ENCODE measurements at places on chromosomes 6 and 20.

DNA sequence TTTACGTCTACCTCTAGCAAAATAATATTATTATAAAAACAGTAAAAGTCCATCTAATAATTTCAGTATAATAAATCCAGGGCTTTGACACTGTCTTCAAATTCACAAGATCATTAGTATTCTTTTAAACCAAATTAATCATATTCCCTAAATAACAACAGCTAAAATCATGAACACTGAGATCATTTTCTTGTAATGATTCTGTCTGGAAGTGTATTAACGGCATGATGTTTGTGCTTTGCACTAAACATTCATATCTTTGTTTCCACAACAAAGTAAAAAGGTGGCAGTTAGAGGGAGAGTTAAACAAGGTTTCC lies 18.8 kb downstream of the HIVEP2 start:
- DNase-seq, result no peak

- DNase-seq, result no peak
Observed at GRCh38 chr6:85065831-85066230, 301.4 kb upstream of the TBX18 start.

- DNase-seq, result no peak
Observed at GRCh38 chr20:24968278-24968800, 19.3 kb downstream of the CST7 start.

- DNase-seq, result no peak
Observed at GRCh38 chr6:98787961-98788360, 46.4 kb upstream of the POU3F2 start.

- DNase-seq, result no peak
Observed at GRCh38 chr6:44262467-44263353, 2.6 kb downstream of the NFKBIE start.

DNA sequence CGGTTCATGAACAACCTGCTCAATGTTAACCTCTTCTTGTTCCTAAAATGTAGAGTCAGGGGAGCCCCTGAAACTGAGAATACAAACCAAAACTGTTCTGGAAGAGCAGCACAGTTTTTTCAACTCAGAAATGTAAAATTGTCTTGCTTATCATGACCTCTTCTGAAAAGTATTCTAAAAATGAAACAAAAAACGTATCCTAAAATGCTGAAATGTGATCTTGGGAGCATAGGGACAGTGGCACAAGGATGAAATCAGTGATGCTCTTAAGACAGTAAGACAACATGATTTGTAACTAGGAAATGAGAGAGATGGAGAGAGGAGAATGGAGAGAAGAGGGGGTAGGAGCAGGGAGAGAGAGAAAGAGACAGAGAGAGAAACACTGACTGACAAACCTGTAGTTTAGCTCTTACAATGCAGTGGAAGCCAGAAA lies 27.5 kb downstream of the NCOA7 start:
- DNase-seq, result no peak

- DNase-seq, result no peak
Observed at GRCh38 chr6:65876668-65877067, 169.6 kb upstream of the EYS start.

GRCh38 chr6:21166754-21167153 lies 426.8 kb upstream of the SOX4 start:
- DNase-seq, result no peak

GRCh38 chr6:142331601-142332000 lies 29.8 kb downstream of the ADGRG6 start:
- no peak for DNase-seq

GRCh38 chr20:47708953-47709833 lies 76.1 kb downstream of the SULF2 start:
- no peak for DNase-seq

DNA sequence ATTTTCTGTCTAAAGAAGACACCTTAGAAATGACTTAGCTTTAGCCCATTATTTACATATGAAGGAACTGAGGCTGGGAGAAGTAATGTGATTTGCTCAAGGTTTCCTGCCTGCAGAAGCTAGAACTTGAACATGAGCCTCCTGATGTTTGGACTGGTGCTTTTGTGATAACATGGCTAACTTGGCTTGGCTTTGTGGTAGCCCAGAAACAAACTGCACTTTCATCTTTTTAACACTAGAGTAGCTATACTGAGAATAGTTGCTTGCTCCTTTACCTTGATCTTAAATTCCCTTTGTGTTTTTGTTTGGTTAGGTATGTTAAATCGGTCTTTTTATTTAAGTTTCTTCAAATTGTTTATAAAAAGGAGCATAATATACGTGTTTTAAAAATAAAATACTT lies 163.5 kb upstream of the MANEA start:
- no peak for DNase-seq

GRCh38 chr6:110486756-110487155 lies 10.3 kb upstream of the SLC22A16 start:
- no peak for DNase-seq

DNA sequence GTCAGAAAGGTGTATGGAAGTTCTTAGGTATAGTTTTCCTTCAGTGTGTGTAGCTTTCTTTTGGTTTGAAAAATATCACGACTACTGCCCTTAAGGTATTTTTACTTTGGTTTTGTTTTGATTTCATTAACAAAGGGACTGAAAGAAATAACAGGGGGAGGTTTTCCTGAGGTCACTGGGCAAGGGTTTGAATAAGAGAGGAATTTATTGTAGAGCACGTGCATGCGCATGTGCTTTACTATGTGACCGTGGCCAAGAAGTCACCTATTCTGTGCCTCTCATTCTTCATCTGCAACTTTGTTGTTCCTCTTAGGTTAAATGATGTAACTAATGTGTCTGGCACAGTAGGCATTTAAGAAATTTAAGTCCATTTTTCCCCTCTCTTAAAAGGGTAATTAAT lies 4.1 kb upstream of the MAN1A1 start:
- DNase-seq, result no peak

DNA sequence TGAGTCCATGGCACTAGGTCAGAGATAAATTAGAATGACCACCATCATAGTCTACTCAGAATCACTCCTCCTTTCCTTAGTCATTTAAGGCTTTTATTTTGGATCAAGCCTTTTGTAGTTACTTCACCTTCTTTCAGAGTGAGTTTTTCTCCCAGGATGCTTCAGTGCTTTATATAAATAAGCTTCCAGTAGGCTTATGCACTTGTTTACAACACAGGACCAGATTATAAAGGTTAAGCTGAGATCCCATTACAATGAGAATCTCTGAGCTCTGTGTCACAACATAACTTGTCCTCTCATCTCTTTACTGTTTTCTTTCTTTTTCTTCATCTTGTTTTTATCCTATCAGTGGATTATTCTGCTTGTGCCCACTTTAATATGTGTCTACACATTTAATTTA lies 47.9 kb downstream of the CEP57L1 start:
- peak; percentile 68 for DNase-seq

GRCh38 chr20:44632103-44632752 lies 19.3 kb downstream of the ADA start:
- DNase-seq, result no peak

DNA sequence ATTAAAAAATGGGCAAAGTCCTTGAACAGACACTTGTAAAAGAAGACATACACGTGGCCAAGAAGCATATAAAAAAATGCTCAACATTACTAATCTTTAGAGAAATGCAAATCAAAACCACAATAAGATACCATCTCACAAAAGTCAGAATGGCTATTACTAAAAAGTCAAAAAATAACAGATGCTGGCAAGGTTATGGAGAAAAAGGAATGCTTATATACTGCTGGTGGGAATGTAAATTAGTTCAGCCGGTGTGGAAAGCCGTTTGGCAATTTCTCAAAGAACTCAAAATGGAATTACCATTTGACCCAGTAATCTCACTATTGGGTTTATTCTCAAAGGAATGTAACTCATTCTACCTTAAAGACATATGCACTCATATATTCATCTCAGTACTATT lies 166.6 kb downstream of the KHDC1L start:
- peak; percentile 45 for DNase-seq

GRCh38 chr20:25532015-25532751 lies 53.1 kb downstream of the NINL start:
- DNase-seq, result no peak

GRCh38 chr6:150361876-150362275 lies 6.9 kb upstream of the IYD start:
- DNase-seq, result no peak

GRCh38 chr20:3687655-3688054 lies 5.8 kb upstream of the ADAM33 start:
- peak; percentile 54 for DNase-seq

DNA sequence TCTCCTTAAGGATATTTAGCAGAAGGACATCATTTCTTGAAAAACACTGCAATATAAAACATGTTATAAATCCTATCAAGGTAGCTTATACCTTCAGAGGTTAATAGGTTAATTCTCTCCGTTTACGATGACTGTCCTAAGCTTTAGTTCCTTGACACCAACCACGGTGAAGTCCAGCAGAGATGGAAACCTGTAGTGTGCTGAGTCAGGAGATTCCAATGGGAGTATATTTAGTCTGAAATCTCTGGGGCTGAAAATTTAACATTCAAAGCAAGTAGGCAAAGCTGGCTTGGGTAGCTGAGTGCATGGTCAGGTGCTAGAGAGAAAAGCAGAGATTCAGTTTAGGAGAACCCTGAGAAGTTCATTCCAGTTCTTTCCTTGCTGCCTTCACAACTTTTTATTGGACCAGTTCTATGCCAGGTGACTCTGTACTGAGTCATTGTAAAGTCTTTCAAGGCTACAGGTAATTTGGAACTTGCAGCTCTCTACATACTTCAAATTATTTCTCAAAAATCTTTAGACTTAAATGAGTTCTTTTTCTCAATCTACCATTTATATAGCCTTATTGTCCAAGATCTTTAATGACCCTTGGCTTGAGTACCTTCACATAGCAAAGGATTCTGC lies 1009.4 kb upstream of the FLRT3 start:
- DNase-seq, result no peak

GRCh38 chr6:155352811-155353210 lies 38.5 kb upstream of the TFB1M start:
- DNase-seq, result peak; percentile 89

DNA sequence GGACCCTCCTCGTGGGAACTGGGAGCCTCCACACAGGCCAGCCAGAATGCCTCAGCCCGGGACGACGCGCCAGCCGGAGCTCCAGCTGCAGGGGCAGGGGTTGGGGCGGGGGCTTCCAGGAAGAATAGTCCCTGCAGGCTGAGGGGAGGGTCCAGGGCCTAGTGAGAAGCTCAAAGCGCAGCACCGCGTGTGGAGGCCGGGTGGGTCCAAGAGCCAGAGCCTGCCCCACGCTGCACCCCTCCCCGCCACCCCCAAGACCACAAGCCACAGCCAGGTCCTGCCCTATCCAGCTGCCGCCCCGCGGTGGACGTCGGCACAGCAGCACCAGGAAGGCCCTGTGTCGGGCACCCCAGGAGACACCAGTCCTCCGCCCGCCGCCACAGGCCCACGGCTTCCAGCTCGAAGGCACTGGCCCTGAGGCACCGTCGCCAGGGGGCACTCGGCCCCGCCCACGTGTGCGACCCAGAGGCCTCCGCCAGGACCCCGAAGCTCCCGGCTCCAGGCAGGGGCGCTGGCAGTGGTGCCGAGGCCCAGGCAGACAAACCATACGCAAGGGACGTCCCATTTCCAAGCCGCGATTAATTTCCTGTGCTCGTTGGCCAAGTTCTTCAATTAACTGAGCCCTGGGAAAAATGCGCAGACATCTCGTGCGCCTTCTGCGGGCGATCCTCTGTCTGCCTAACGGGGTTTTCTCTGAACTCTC lies 19.5 kb downstream of the KCNQ2 start:
- DNase-seq, result no peak

DNA sequence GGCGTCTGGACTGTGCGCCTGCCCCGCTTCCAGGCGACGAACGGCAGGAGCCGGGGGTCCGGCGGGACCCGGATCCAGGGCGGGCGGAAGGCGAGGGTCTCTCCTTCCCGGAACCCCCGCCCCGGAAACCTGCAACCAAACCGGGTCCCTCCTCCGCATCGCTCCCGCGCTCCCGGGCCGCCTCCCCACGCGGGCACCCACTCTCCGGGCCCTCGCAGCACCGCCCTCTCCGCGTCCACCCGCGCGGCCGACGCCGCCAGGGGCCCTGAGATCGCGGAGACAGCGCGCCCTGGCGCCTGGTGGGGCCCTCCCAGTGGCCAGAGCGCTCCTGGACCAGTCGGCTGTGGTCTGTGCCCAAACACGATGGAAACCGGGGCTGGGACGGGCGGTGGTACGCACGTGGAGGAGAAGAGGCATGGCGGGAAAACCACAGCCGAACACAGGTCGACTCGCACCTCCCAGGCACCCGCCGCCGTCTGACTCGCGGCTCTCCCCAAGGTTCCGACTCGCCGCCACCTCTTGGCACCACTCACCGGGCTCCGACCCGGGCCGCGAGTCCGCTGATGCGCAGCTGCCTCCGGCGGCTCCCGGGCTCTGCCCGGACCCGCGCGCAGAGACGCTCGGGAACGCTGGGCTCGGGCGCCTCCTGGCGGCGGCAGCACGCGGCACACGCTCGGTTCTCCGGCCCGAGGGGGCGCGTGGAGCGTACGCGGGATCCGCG lies 7.9 kb downstream of the NKX2-2 start:
- DNase-seq, result peak; percentile 36

DNA sequence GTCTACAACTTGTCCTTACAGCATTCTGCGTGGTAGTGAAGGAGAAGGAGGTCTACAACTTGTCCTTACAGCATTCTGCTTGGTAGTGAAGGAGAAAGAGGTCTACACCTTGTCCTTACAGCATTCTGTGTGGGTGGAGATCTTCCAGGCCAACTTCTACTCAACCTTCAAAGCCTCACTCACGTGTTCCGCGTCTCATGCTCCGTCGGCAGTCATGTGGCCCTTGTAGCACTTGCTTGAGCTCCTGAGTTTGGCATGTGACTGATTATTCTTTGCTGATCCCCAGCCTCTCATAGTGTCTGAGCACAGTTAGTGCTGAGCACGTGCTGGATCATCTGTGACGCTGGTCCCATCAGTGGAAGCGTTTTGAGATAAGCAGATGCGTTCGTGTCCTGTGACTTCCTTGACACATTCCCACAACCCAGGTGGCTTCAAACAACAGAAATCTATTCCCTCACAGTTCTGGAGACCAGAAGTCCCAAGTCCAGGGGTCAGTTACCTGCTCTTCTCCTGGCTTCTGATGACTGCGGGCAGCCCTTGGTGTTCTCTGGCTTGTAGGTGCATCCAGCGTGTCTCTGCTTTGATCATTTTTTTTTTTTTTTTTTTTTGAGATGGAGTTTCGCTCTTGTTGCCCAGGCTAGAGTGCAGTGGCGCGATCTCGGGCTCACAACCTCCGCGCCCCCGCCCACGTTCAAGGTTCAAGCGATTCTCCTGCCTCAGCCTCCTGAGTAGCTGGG lies 2.6 kb downstream of the SS18L1 start:
- DNase-seq, result no peak

GRCh38 chr6:40196135-40196518 lies 261.9 kb upstream of the MOCS1 start:
- DNase-seq, result no peak
